ENCODE measurements at places on chromosomes 1 and 21.
A peak's percentile ranks its signal among the peaks of the same experiment; 100 is the strongest.

GRCh38 chr21:39581414-39581813, 31.3 kb upstream of the B3GALT5 start:
- no peak for DNase-seq

GRCh38 chr1:18948048-18948912, 8.2 kb downstream of the IFFO2 start:
- DNase-seq = no peak

GRCh38 chr1:165350840-165351239, 5.7 kb downstream of the LMX1A start:
- no peak for DNase-seq

DNA sequence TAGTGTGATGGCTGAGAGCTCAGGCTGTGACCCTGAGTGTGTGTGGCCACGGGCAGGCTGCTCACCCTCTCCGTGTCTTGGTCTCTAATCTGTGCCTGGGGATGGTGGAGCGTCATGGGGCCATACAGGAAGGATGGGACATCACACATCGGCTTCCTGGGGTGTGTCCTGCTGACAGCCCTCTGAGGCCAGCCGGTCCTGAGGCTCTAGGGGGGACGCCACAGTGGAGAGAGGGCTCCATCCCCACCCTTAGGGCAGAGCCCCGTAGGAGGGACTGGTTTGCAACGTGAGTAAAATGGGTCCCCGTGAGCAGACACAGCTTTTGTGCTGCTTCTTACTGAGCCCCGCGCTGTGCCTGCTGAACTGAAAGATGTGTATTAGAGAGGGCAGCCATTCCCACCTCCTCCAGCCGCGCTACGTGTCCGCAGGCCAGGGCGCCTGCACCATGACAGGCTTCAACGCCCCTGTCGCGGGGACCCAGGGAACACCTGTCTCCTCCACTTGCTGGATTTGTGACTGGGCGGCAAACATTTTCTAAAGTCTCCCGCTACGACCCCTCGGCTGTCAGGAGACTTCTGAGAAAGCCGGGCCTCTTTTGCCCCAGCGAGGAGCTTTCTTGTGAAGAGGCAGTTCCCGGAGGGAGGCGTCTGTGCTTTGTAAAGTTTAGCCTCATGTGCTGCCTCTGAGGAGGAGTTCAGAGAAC, 8.1 kb downstream of the COL18A1 start:
- DNase-seq = no peak

- DNase-seq = no peak
Measured at GRCh38 chr1:53412285-53413174, 46.7 kb upstream of the DMRTB1 start.

GRCh38 chr1:23555986-23556634, 3.2 kb downstream of the ID3 start:
- peak; percentile 17 for DNase-seq

DNA sequence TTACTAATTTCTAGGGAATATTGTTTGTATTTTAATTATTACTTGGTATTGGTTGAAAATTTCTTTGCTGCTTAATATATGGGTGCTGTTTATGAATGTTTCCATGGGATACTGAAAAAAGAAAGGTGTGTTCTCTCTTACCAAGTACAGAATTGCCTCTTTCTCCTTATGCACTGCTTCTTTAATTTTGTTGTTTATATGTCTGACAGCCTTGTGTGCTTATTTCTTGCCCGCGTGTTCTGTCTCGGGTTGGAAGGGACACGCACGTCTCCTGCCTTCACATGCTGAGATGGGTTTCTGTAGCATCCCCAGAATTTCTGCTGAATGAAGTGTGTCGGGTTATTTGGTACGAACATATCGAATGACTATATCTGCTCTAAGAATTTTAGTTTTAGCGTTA, 51.1 kb downstream of the AGPAT3 start:
- no peak for DNase-seq

Data from NCI-H2081 treated with DMSO at 0.1 percent for 48 hours (cell line).